Skin of body (tissue), 3 donors: ENCODE measurements at places on chromosomes 1 and 21. TPM values are rescaled to one million over a fixed set of nuclear protein-coding genes. Genes with fewer than 3 reads are reported as not detected.

AK4 gene
- total RNA-seq: 18.9 TPM

SLC5A9 gene
- total RNA-seq: 1.5 TPM

GUCA2A gene
- total RNA-seq: not detected

SUSD4 gene
- 12.9 TPM for total RNA-seq

IFNGR2 gene
- 63.1 TPM for total RNA-seq

RAB42 gene
- total RNA-seq: 6.4 TPM

JTB gene
- 73.8 TPM for total RNA-seq

ST6GALNAC5 gene
- 3.7 TPM for total RNA-seq

SPRR1B gene
- 22.3 TPM for total RNA-seq

SPATA46 gene
- not detected for total RNA-seq

NPR1 gene
- total RNA-seq: 10.6 TPM

RC3H1 gene
- total RNA-seq: 24.5 TPM

BMP8B gene
- 2.0 TPM for total RNA-seq

LGR6 gene
- total RNA-seq: 11.9 TPM

RGS8 gene
- total RNA-seq: not detected

CRABP2 gene
- 72.5 TPM for total RNA-seq

ITLN1 gene
- 0.49 TPM for total RNA-seq

GJC2 gene
- 1.2 TPM for total RNA-seq

E2F2 gene
- total RNA-seq: 8.1 TPM

DNALI1 gene
- 1.1 TPM for total RNA-seq

LIX1L gene
- total RNA-seq: 19.7 TPM

ZSWIM5 gene
- 0.79 TPM for total RNA-seq

MTF1 gene
- 4.7 TPM for total RNA-seq

CTH gene
- total RNA-seq: 2.1 TPM

CATSPERE gene
- 1.9 TPM for total RNA-seq

TNFRSF4 gene
- 0.39 TPM for total RNA-seq

SYCP1 gene
- total RNA-seq: not detected

MECR gene
- total RNA-seq: 15.0 TPM

ATP1B1 gene
- total RNA-seq: 18.5 TPM
